ENCODE measurements at places on chromosomes 4 and X. TPM values are rescaled to one million over a fixed set of nuclear protein-coding genes. Genes with fewer than 3 reads are reported as not detected.

The FDCSP gene
- not detected for total RNA-seq

The TMSB15A gene
- 0.99 TPM for total RNA-seq

The ANK2 gene
- total RNA-seq = 72.2 TPM

The NONO gene
- total RNA-seq = 179 TPM

The NPY5R gene
- total RNA-seq = under 0.01 TPM

The PPP4R3C gene
- not detected for total RNA-seq

The CT47B1 gene
- total RNA-seq = not detected

The TASL gene
- total RNA-seq = 1.4 TPM

The DOK7 gene
- total RNA-seq = not detected

The MSX1 gene
- total RNA-seq = 0.82 TPM

The ADAM29 gene
- not detected for total RNA-seq

- DNase-seq = no peak
These were observed 1.7 kb upstream of the NHS start for GRCh38 chrX:17373337-17373736.

- no peak for DNase-seq
These were observed 214.6 kb downstream of the ADGRA3 start for GRCh38 chr4:22301253-22301652.

DNA sequence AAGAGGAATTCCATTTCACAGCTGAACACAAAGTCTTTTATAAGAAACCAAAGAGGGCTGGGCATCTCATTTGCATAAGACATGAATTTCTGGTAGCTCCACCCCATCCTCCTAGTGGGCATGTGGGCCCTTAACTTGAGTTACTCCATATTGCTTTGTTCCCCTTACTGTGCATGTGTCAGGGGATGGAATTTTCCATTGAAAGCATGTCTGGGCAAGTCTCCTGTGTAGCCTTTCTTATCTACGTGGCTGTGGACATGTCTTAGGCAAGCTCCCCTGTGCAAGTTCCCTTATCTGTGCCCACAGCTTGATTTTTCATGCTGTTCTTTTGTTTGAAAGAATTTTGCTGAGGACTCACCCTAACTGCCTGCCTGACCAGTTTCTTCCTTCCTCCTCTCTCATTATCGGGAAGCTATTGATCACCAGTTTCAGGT lies 123.5 kb upstream of the JADE1 start:
- DNase-seq = no peak

- no peak for DNase-seq
These were observed 243.1 kb upstream of the GPC4 start for GRCh38 chrX:133658293-133658911.

GRCh38 chr4:1899149-1900086 lies 28.2 kb downstream of the NSD2 start:
- peak; percentile 85 for DNase-seq

DNA sequence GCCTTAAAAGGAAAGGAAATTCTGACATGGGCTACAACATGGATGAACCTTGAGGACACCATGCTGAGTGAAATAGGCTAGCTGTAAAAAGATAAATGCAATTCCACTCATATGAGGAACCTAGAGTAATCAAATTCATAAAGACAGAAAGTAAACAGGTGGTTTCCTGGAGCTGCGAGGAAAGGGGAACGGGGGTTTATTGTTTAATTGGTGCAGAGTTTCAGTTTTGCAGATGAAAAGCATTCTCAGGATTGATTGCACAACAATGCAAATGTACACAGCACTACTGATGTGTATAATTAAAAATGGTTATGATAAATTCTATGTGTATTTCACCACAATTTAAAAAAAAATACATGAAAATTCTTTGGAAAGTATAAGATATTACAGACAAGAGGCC lies 24.0 kb downstream of the PLRG1 start:
- no peak for DNase-seq

- DNase-seq = no peak
These were observed 40.5 kb downstream of the FABP2 start for GRCh38 chr4:119281393-119281792.

GRCh38 chr4:80253510-80253909 lies 13.0 kb upstream of the FGF5 start:
- no peak for DNase-seq

DNA sequence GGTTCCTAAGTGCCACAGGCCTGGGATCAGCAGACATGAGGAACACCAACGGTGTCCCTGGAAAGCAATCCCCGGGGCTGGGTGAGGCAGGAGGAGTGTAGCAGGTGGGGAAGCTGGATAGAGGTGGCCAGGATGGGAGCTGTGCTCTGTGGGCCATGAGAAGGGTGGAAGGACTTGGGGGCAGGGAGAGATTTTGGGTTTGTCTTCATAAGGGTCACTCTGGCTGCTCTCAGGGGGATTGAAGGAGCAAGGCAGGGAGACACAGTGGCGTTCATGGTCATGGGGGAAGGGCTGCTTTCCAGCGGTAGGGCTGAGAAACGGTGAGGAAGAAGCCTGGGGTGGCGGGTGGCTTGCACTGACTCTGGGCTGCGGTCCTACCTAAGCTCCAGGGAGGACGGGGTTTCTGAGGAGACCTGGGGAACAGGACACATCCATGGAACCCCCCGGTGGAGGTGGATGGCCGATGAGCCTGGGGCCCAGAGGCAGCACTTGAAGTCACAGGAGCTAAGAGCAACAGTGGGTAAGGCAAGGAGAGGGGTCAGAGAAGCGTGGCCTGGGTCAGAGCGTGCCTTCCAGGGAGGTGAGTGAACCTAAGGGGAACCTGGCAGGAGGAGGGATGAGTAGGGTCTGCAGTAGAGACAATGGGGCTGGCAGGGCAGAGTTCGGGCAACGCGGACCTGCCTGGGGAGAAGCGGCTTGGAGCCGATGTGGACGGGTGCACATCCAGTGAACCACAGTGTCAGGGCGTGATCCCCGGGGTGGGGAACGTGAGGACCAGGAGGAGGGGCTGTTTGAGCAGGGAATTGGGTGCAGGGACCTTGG lies 12.4 kb upstream of the CTBP1 start:
- no peak for DNase-seq

GRCh38 chr4:100130964-100131363 lies 59.3 kb downstream of the DDIT4L start:
- no peak for DNase-seq

DNA sequence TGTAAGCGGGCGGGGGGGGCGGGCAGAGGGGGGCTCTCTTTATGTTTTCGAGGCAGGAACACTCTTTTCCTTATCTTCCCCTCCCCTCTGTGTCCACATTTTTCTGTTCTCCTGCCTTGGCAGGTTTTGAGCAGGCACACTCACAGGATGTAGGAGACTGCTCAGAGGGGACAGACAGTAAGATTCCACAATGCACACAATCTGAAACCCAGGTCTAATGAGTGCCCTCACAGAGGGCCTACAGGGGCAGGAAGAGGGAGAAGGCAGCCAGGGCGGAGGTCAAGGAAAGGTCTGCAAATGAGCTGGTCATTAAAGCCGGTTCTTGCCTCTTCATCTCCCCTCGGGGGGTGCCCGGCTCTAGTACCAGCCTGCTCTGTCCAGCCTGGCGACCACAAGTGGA lies 106.1 kb upstream of the ATP6AP2 start:
- no peak for DNase-seq

DNA sequence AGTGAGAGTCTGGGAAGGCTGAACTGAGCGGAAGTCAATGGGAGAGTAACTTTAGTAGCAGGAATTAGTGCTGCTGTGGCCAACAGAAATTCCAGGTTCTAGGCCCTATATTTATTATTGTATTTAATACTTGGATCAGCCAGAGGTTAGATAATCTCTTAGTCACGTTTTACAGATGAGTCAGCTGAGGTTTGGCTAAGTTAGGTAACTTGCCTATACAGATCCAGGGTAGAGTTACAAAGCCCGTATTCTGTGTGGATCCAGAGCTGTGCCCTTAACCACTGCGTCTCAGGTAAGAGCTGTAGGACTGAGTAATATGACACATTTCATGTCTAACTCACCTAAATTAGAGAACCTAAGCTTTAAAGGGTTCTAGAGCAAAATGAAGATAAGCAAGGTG lies 20.5 kb downstream of the PSMD10 start:
- no peak for DNase-seq
